ENCODE measurements at places on chromosomes 4 and X.

GRCh38 chr4:154610582-154610981 lies 1.9 kb downstream of the FGG start:
- DNase-seq, result no peak

GRCh38 chr4:61320631-61321030 lies 120.5 kb downstream of the ADGRL3 start:
- no peak for DNase-seq

- DNase-seq, result no peak
These were observed 113.6 kb downstream of the NFKB1 start for GRCh38 chr4:102614801-102615200.

GRCh38 chrX:26160301-26160700 lies at the start of gene MAGEB6B:
Gene MAGEB6B, plus strand, starts transcription at chrX:26160601. Its CDS starts 0 bp downstream, at chrX:26160601.
- DNase-seq, result no peak

- DNase-seq, result no peak
These were observed 136.2 kb downstream of the ELOVL6 start for GRCh38 chr4:110062166-110062565.

DNA sequence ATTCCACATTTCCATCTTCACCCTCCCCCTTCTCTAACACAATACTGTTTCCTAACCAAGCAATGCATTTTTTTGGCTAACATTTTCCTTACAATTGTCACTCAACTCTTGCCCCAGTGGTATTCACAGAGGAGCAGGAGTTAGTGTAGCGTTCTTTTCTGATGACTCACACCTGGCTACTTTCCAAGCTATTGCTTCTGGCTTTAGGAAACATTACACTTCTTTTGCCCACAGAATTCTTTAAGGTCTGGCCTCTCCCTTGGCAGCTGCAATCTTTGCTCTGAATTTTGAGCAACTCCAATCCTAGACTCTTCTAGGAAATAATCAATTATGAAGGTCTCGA lies 27.5 kb upstream of the PDGFC start:
- DNase-seq, result peak; percentile 8

GRCh38 chr4:150419939-150420338 lies 162.0 kb upstream of the MAB21L2 start:
- no peak for DNase-seq

- DNase-seq, result peak; percentile 57
These were observed 1.8 kb downstream of the ARHGAP4 start for GRCh38 chrX:153924149-153924861.

DNA sequence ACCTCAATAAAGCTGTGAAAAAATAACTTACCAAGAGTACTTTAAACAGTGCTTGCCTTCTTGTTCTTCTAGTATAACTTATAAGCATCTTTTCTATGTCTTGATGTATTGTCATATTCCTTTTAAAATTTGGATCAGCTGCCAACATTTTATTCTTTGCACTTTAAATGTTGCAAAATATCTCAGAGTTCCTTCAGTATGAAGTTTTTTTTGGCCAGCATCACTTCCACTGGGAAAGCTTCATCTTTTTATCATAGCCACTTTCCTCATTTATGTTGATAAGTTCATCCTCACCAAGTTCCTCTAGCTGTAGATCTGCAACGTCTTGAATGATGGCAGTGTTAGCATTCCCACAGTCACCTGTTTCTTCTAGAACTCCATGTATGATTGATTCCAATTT lies 24.2 kb downstream of the CXorf58 start:
- DNase-seq, result no peak

DNA sequence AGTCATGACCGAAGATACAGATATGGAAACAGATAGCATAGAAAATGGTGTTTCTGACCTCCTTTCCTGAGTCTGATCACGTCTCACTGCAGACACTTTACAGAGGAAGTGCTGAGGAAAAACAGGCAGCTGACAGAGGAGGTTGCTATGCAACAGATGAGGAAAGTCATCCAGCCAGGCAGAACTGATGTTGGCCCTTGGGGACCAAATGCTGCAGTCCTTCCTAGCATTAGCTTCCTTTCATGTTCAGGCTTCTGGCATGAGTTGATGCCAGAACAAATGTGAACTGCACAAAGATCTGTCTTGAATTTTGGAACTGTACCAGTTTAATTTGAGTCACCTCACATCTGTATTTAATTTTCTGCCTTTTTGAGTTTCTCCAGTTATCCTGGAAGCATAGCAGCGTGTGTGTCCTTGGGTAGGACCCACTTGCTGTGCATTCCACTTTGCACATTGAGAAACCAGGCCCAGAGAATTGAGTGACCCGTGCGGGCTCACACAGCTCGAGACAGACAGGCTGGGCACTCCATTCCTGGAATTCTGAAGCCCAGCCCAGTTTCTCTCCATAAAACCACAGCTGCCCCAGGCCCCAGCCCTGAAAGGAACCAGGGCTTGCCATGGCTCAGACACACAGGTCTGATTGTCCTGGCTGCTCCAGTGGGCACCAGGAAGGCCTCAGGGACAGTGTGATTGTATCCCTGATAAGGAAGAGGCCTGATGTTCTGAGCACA lies 1.4 kb upstream of the MAGED1 start:
- peak; percentile 81 for DNase-seq

GRCh38 chr4:183571350-183571941 lies 66.6 kb downstream of the ING2 start:
- DNase-seq, result no peak

- no peak for DNase-seq
These were observed 94.7 kb upstream of the NAP1L5 start for GRCh38 chr4:88792268-88792781.

DNA sequence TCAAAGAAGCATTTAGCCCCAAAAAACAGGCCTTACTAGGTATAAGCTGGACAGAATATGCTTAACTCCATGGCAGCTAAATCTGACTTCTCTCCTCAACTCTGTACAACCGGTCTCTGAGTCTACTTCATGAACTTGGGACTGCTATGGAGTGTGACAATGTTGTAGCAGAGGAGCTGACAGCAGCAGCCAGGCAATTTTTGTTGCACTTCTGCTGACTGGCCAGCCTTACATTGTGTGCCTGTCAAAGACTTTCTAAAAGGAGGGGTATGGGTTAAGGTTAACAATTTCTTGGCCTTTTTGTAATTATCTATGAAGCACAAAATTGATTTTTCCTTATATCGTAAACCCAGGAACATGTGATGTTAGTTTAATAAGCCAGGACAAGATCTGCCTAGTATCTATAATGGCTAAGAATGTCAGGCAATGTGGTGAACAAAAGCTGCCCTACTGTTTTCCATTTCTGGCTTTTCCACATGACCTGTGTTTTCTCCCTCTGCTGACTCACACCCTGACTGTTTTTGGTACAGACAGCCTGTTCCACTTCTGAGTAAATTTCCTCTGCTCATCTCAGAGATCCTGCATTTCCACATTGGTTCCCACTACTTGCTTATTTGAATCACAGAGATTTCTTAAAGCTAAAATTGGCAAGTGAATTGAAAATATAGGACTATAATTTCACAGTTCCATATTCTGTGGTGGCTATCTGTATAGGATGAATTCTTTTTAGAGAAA lies 9.3 kb downstream of the NOX1 start:
- DNase-seq, result no peak

DNA sequence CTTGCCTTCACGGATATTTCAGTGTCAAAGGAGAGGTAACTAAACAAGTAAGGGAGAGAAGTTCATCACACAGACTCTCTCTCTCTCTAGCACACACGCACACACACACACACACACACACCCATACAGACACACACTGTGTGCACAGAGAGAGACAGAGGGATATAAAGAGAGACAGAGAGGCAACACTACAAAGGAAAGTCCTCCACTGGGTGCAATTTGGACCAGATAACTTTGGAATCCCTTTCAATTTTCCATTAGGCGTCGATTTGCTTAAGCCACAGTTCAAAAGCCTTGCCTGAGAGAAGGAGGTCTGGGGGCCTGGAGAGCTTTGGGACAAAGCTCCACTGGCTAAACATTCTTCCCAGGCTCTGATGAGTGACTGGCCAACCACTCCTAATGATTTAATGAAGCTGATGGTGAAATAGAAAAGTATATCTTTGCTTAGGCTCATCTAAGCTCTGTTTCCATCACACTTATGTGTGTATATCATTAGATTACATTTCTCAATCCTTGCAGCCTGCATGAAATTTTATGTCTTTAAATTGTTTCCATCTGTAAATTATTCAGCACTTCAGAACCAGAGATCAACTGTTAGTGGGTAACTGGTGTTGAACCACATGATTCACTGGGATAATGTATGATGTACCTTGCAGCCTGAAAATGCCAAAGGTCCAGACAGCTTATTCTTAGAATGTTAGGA lies 180.8 kb downstream of the MAGEB17 start:
- no peak for DNase-seq

DNA sequence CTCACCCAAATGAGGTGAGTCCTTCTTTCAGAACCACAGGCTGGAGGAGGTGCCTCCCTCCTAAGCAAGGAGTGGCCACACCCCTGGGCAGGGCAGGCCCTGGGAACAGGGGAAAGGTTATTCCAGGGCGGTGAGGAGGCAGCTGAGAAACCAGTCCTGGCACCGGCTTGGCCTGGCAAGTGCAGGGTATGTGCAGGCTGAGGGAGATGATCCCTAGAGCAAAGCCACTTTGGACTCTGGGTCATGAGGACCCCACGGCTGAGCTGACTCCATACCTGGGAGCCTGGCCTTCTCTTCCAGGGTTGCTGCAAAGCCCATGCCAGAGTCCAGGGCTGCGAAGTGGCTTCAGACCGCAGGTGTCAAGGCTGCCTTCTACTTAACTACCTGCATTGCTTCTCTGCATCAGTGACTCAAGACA lies 49.5 kb upstream of the HELT start:
- DNase-seq, result no peak

GRCh38 chrX:152819266-152819665 lies 11.3 kb downstream of the CETN2 start:
- DNase-seq, result no peak

DNA sequence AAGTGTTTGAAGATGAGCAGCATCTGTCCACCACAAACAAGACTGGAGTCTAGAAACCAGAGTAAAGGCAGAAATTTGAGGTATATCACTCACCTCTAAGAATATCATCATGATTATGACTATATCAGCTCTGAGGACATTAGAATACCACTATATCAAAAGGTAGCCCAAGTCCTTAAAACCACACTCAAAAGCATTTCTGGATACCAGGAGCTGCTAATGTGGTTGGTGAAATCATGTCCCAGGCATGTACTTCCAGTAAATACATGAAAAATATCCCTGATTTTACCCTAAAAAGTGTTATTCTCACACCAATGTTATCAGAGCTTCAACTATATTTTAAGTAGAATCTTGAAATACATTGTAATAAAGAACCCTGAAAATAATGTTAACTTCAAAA lies 136.3 kb upstream of the SMAD1 start:
- DNase-seq, result no peak

GRCh38 chr4:40335525-40335894 lies 377 bp downstream of the CHRNA9 start:
- no peak for DNase-seq

DNA sequence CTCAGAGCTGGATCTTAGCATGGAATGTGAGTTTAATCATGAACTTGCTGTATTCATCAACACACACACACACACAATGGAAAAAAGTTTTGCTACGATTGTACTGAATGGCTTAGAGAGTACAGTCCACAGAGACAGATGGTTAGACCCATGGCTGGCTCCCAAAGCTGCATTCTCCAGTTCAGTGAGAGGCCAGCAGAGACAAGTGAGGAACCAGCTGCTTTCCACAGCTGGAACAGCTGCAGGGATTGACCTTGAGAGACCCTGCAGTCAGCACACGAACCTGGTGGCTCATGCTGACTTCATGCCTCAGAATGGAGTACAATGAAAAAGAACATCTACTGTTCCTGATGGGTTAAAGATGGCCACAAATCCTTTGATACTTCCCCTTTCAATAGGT lies 94.5 kb downstream of the DHX15 start:
- no peak for DNase-seq

DNA sequence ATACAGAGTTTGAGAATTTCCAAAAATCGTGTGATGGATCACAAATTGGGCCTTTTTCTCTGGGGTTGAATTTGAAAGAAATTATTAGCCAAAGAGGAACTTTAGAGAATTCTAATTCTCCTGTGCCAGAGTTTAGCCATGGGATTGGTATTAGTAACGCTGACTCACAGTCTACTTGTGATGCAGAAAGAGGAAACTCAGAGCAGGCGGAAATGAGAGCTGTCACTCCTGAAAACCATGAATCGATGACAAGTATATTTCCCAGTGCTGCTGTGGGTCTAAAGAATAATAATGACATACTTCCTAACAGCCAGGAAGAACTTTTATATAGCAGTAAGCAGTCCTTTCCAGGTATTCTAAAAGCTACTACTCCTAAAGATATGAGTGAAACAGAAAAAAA lies 64.9 kb downstream of the N4BP2 start:
- DNase-seq, result no peak

DNA sequence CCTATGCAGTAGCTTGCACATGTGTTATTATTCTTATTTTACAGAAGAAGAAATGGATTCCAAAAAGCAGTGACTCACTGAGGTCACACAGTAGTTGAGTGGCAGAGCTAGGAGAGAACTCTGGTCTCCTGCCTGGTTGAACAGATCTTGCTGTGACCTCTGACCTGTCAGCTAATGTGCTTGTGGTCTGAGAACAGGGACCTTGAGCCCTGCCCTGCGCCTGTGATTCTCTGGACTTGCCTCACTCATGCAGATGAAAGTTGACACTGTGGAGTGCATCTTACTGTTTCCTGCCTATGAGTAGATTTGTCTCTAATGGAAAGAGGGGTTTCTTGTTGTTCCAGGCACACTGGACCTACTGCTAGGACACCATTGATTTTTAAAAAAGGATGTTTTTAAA lies 32.3 kb downstream of the ETNPPL start:
- no peak for DNase-seq

DNA sequence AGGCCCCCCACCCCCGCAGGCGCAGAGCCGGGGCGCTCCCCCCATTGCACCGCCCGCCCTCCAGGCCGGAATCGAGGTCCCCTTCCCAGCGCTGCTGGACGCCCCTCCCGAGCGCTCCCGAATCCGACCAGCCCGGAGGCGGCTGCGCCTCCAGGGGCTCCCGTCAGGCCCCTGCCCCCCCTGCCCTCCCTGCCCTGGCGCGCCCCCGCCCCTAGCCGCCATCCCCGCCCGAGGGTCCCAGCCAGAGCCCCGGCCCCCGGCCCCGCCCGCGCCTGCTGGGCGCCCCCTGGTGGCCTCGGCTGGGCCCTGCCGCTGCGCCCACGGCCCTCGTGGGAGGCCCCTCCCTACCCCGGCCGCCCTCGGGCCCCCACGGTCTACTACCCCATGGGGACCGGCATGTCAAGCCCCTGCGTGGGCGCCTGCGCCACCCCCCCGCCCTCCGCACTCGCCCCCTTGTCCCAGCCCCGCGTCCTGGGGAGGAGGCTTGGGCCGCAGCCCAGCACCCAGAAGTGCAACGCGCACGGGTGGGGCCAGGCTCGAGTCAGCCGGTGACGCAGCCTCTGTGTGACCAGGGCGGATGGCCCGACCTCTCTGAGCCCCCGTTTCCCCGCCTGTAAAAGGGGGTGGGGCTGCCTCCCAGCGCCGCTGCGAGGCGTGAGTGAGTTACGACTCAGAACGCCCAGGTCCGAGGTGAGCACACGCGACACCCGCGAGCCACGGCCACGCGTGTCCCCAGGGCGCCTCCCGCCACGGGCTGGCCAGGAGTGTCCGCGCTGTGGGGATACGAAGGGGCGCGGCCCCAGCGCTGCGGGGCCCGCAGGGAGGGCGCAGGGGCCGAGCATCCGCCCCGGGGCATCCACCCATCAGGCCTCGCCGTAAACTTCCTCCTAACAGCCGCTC lies 104.9 kb downstream of the FAM53A start:
- no peak for DNase-seq

GRCh38 chr4:152727784-152728183 lies 48.0 kb upstream of the TMEM154 start:
- DNase-seq, result no peak

- no peak for DNase-seq
These were observed 98.9 kb upstream of the BMP3 start for GRCh38 chr4:80931631-80932081.
